AG10803 (cell line): ENCODE measurements at places on chromosomes 5 and 9.

DNA sequence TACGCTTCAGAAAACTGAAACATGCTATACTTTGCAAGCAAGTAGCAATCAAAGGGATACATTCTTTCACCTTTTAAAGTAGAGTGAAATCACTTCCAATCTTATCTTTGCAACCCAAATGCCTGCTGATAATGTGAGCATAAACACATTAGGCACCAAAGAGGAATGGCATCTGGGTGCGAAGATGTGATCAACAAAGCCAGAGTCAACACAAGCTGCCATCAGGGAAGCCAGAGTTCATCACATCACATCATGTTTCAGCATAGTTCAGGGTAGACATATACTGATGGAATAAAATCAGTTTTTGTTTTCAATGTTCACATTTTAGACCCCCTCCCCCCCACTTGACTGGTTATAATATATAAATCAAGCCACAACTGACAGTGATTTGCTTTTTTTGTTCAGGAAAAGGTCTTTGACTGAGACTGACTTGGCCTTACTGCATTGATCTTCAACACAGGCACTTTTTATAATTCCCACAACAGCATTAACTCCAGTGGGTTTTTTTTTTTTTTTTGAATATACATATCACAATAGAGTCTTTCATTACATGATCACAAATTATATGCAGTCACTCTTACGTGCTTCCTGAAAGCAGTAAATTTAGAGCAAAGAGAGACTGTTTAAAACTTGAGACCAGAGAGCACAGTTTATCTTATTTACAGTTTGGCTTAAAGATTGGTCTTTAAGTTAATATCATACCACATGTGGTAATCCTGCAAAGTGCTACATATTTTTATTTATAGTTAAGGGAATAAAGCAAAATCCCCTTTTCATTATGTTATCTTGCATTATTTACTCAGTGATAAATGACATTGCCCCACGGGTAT, 20.3 kb downstream of the AOPEP start:
- DNase-seq: no peak

GRCh38 chr5:157283434-157283833, 17.5 kb downstream of the CYFIP2 start:
- DNase-seq: no peak

DNA sequence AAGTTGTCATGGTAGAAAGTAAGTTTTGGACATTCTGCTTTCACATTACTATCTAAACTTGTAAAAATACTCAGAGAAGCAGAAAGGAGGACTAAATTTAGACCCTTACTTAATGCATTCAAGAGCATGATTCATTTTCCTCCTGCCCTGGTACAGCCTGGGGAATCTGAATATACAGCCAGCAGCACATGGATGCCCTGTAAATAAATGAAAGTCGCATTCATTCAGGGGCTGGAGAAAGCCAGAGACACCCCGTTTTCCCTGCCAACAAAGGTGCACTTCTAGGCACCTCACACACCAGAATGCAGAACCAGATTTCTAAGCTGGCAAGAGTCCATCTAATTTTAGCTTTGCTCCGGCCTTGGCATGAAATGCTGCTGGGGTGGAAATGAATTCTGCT, 172.7 kb upstream of the KLF9 start:
- peak; percentile 74 for DNase-seq

GRCh38 chr9:6999794-7000193, 242.0 kb downstream of the KDM4C start:
- DNase-seq: no peak

DNA sequence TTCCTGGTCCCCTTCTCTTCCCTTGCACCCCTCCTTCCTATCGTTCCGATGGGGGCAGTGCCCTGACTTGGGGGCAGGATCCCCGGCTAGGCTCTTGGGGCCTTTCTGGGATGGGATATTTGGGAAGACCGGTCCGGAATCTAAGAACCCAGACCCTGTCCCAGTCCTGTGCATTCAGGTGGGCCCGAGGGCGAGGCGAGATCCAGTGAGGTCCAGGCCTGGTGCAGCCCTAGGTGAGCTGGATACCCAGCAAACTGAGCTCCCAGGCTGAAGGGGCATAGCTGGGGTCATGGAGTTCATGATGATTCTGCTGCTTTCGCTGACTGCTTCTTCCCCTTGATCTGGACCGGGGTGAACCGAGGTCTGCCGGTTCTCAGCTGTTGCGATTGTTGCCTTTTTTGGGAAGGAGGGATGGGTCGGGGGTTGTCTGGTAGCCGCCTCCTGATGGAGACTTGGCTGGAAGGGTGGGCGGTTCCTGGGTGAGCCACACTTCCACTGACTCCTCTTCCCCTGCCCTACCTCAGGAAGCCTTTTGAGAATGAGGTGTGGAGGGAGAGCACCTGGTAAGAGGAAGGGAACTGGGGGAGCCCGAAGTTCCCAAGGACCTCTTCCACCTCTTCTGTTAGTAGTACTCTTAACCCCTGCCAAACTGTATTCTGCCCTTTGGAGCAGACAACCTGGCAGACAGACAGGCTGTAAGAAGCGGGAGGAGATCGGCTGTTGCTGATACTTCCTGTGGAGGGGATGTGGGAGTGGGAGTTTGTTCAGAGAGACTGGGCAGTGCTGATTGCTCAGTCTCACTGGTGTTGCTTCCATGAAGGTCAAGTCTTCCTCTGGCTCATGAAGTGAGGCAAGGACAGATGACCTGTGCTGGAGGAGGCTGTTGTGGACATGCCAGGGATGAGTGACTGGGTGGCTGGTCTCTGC, 1.0 kb downstream of the LRRC8A start:
- no peak for DNase-seq

DNA sequence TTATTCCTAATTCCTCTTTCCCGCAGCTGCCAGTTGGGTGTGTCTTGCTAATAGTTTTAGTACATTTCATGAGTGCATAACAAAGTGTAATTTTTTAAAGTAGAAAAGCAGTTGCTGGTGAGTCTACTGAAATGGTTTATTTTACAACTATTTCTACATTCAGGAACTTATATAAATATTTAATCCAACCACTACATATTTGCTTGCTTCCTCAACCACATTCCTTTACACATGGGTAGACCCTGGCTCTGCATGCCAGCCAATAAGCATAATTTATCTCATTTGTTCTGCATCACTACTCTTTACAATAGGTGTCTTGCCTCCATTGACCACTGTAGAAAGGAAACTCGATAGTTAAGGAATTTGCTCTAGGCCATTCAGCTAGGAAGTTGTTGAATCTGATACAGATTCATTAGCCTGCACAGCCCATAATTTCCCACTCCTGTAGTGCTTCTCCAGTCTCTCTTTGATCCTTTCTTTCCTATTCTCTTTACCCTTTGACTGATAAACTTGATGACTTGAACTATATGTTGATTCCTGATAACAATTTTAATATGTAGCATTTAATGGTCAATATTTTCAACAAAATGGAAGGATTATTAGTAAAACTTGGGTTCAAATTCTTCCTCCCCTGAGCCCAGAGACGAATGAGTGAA, 342.5 kb upstream of the ACTBL2 start:
- peak; percentile 93 for DNase-seq

- no peak for DNase-seq
These were observed 9.7 kb downstream of the SEMA6A start for GRCh38 chr5:116564756-116565490.

- DNase-seq: no peak
These were observed 91.2 kb downstream of the TLE1 start for GRCh38 chr9:81598123-81598497.

DNA sequence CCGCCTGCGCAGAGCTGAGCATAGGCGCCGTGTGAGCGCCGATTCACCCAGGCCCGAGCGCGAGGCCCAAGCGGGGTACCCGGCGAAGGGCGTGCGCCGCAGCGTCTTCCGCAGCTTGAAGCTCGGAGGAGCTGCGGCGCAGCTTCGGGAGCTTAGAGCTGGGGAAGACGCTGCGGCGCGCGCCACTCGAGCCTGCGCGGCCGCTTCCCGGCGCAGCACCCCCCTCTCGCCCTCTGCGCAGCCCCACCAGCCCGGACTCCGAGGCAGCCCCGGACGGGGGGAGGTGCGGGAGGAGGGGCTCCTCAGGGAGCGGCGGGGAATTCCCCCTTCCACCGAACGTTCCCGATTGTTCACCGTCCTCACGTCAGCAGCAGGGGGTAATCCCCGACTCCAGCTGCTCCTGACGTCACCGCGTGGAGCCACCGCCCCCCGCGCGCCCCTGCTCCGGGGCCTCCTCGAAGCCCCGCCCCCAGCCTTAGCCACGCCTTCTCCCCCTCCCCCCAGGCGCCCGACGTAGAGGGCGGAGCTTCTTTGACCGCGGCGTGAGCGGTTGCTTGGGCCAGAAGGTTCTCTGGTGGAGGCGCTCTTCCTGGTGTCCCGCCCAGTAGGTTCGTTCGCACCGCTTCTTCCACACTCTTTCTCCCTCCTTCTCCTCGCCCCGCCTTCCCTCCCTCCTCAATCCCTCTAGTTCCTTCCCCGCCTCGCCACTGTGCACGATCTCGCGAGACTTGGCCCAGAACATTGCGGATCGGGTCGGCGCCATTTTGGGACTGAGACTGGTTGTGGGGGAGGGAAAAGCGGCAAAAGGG, at the start of gene GPBP1:
GPBP1 (plus strand) TSS at position 741 of the 809 bp plus-strand sequence. CDS start 40,072 bp downstream, outside the sequence.
- DNase-seq: peak; percentile 100

DNA sequence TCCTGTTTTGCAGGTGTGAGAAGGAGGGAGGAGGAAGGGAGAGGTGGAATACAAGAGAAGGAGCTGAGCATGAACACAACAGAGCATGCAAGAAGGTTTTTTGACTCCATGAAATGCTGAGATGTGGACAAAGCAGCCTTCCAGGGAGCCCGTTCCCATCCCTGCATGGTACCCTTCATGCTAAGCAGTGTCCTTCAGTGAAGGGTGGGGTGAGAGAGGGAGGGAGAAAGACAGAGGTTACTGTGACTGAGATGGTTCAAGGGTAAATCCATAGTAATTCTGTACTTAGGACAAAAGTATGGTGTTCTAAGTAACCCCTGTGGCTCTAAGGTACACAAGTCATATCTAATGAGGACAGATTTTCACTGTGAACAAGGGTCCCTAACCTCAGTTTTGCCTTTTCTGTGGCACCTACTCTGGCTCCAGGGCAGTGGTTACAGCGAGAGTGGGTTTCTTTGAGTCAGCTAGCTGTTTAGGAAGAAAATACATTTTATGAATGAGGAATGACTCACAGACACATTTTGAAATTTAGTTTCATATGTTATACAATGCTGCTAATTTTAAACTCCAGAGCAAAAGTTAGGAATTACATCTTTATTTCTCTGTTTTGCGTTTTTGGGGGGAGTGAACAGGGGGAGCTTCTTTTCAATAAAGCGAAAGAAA, 184.9 kb upstream of the SLC12A2 start:
- no peak for DNase-seq

GRCh38 chr5:16681876-16682275, 65.1 kb upstream of the RETREG1 start:
- DNase-seq: no peak

- DNase-seq: peak; percentile 87
These were observed 89.9 kb downstream of the SH3TC2 start for GRCh38 chr5:148972974-148973374.

- DNase-seq: peak; percentile 8
These were observed 116.5 kb downstream of the SLC1A3 start for GRCh38 chr5:36722900-36723299.

DNA sequence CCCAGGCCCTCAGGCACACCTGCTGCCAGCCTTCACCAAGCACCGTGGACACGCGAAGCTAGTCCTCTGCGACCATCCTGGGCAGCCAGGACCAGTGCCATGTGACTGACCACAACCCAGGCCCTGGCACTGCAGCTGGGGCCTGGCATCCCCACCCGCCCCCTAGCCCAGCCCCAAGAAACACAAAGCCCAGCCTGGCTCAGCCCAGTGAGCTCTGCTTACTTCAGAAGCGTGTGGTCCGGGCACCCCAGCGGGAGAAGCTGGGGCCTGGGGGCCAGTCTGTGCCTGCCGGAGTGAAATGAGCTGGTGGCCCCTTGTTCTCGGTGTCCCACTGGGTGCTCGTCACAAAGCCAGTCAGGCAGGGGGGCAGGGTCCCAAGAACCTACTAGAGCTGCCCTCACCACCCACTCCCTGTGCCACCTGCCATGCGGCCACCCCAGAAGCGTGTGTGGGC, 87.9 kb downstream of the KCNT1 start:
- no peak for DNase-seq

DNA sequence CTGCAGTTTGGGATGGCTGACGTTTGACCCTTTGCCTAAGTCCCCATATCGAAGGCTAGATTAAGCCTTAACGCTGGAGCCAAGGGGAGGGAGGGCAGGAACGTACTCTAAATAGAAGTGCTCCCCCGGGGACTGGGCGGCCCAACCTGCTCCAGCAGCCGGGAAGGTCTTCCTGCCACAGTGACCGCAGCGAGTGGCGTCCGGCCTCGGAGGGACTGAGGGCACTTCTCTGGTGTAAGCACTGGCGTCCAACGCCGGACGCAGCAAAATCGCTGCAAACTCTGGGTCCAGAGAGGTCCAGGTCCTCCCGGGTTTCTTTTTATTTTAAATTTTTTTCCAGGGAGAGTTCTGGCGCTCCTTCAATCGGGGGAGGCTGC, 505 bp upstream of the ACER2 start:
- DNase-seq: no peak

DNA sequence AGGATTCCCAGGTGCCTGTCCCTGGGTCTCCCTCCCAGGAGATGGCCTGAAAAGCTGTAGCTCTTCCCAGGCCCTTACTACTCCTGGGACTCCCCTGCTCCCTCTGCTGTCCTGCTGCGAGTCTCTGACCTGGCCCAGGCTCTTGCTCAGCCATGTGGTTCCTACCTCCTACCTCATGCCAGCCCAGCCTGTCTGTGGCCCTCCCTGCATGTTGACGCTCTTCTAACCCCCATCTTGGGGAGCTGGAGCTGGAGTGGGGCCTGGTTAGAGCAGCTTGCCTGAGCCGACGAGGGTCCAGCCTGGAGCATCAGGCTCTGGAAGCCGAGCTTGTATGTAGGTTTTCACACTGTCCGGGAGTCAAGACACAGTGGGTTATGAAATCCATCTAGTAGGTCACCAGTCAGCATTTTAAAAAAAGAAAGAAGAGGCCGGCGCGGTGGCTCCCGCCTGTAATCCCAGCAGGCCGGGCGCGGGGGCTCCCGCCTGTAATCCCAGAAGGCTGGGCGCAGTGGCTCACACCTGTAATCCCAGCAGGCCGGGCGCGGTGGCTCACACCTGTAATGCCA, 244.4 kb downstream of the FANCC start:
- no peak for DNase-seq

DNA sequence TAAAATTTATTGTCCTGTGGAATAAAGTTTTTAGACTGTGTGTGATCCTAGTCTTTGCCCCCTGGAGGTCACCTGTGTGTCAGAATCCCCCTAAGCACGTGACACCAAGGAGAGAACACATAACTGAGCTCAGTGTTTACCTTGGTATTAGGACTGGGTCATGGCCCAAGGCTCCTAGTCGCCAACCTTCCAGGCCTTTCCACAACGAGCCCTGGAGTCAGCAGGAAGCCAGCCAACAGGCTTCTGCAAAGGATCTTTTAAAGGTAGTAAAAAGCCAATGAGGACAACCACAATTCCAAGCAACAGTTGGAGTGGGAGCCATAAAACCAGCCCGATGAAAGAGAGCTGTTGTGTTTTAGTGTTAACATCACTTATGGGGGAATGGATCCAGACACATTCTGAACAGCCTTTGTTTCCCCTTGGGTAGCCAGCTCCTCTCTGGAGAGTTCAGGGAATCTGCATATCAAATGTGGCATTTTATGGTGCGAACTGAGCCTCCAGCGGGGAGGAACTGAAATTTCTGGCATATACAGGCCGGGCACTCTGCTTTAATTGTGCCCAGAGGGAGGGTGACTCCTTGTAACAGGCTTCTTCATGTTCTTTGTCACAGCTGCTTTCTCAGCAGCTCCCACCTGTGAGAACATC, 239.9 kb downstream of the FSTL4 start:
- DNase-seq: no peak

GRCh38 chr9:32677931-32678330, 42.5 kb upstream of the TAF1L start:
- peak; percentile 64 for DNase-seq

GRCh38 chr9:136482793-136483588, at the start of gene SEC16A:
Gene SEC16A, minus strand, starts transcription at chr9:136483040. Its CDS starts 5,425 bp downstream, at chr9:136477615.
- DNase-seq: peak; percentile 97
